ENCODE measurements at places on chromosomes 2 and 18. TPM values are rescaled to one million over a fixed set of nuclear protein-coding genes. Genes with fewer than 3 reads are reported as not detected.

The FLACC1 gene
- total RNA-seq: 0.98 TPM

The NT5C1B gene
- total RNA-seq: not detected

DNA sequence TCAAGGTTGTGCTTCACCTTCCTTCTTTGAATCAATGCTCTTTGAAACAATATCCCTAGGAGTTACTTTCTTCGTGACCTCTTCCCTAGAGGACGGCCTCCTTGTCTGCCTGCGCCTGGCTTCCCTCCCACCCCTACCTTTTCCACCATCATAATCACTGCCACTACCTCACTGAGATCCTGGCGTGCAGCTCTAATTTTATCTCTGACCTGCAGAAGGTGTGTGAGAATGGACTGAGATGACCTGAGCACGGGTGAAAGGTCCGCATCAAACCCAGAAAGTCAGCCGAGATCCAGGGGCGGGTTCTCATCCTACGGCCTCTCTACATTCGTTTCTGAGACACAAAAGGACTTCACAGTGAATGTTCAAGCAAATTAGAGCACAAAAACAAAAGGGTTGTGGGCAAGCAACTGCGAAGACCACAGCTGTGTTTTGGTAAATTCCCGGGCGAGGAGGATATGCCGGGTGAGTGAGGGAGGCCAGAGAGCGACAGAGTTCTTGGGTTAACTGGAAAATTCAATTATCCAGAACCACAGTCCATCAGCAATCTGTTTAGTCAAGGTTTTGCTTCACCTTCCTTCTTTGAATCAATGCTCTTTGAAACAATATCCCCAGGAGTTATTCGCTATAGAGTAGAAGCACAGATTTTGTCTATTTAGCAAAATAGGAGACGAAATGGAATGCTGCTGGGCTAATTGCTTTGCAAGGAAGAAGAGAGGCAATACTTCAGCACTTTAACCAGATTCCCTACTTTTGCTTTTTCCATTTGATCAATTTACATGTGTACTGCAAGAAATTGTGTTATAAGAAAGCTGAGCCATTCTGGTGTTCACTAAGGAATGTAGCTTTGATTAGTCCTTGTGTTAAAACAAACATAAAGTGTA, 212.6 kb downstream of the ACKR3 start:
- no peaks in the 10 kb centered on the region for H3K36me3 ChIP-seq
- H3K27me3 ChIP-seq: no peaks in the 10 kb centered on the region
- no peak for DNase-seq
- no peak overlapping the region for H3K4me3 ChIP-seq

DNA sequence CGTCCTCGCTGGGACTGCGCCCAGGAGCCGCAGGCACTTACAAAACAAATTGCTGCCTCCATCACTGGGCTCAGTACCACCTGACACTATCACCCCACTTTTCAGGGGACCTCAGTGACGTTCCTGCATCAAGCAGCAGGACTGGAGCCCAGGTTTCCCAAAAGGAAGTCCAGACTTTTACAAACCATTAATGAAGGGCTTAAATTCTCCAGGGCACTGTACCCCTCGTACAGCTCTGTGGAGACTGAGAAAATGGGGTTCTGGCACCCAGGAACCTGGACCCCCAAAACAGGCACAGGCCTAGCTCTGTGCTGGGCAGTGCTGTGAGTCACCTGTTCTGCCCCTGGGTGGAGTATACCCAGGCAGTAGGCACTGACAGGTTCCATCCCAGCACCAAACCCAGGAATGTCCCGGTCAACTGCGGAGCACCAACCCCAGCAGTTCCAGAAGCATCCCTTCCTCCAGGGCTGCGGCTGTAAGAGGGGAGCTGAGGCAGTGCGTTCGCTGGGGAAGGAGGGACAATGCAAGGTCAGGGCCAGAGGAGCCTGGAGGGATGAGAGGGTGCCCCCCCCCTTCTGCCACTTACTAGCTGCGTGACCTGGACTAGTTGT, 24.6 kb upstream of the NOTO start:
- DNase-seq: no peak
- no peaks in the 10 kb centered on the region for H3K36me3 ChIP-seq
- no peak overlapping the region for H3K27ac ChIP-seq
- peaks cover 16% of the 10 kb centered on the region for H3K4me1 ChIP-seq

The KCNG3 gene
- 0.71 TPM for total RNA-seq

DNA sequence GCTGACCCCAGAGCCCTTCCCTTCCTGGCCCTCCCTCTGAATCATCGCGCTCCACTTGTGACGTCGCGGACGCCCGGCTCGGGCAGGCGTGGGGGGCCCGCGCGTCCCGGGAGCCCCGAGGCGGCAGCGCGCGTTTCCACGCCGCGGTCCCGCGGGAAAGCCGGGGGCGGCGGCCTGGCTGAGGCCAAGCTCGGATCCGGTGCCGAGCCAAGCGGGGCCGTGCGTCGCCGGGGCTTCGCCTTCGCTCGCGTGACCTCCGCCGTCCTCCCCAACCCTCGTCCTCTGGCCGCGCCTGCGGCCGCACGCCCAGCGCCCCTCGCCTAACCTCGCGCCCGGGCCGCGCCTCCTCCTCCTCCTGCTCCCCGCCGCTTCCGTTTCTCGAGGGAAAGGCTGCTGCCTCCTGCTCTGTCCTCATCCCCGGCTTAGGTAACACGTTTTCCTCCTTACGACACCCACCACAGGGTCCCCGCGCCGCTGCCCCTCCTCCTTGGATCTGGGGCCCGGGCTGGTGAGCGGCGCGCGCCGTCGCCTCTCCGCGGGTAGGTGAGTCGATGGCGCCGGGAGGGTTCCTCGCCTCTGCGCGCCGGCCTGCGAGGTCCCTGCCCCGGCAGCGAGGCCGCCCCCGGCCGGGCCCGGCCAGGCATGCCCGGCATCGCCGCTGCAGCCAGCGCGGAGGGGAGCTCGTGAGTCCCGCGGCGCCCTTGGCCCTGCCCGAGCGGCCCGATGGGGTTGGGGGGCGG, at the start of gene INPP1:
INPP1 (plus strand) TSS at position 54 of the 740 bp plus-strand sequence. CDS start 16,514 bp downstream, outside the sequence.
- peak within 1 kb of the TSS; percentile 52 for H3K4me3 ChIP-seq
- H3K36me3 ChIP-seq: no peaks in the 10 kb centered on the region
- peak; percentile 61 for DNase-seq

DNA sequence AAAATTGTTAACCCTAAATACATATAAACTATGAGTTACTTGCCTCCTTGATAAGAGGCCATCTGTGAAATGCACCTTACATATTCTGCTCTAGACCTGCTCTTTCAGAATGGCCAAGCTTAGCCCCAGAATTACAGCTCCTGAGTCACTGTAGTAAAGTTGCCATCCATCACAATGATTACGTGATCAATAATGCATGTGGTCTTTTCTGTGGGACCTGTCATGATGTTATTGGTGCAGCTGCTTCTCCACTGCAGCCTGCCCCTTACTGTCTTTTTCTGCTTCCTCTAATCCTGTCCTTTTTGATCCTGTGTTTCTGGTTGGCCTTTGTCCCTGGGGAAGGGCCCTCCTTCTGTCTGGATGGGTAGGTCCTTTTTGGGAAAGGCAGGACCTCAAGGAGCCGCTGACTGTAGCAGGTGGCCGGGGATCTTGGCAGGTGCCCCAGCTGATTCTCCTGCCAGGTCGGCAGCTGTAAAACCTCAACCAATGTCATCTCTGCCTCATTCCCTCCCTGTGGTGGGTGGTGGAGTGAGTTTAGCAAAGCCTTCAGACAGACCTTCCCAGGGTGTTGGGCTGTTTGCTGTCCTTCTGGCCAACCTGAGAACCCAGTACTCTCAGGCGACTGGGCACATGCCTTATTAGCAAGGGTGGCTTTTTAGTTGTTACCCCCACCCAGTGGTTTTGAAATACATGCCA, 126.2 kb upstream of the EML6 start:
- no peak overlapping the region for H3K4me3 ChIP-seq
- peak; percentile 81 for DNase-seq

- no peaks in the 10 kb centered on the region for H3K36me3 ChIP-seq
- no peak for DNase-seq
- H3K27me3 ChIP-seq: no peaks in the 10 kb centered on the region
- H3K4me1 ChIP-seq: no peaks in the 10 kb centered on the region
Measured at GRCh38 chr18:12737243-12737902, 34.5 kb downstream of the PSMG2 start.

- no peaks in the 10 kb centered on the region for H3K27me3 ChIP-seq
- no peak overlapping the region for H3K4me3 ChIP-seq
- no peaks in the 10 kb centered on the region for H3K36me3 ChIP-seq
- no peaks in the 10 kb centered on the region for H3K4me1 ChIP-seq
Measured at GRCh38 chr2:191831410-191831994, 15.4 kb downstream of the CAVIN2 start.

The MAL gene
- total RNA-seq: 0.55 TPM

DNA sequence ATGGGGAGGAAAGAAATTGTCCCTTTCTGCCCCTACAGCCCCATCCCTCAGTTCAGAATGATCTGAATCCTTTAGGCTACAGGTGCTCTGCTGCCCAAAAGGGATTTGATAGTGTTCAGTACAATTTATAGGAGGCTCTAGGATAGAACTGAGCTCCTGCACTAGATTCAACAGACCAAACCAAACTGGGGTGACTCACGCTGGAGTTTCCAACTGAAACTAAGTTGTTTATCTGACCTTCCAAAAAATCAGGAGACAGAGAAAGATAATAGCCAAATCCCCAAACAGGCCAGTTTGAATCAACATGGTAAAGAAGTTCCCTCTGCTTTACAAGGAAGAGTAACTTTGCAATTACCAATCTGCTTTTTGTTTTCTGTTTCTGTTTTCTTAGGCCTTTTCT, 72.7 kb upstream of the MBOAT2 start:
- H3K27ac ChIP-seq: no peak overlapping the region
- H3K36me3 ChIP-seq: no peaks in the 10 kb centered on the region
- no peaks in the 10 kb centered on the region for H3K27me3 ChIP-seq
- H3K4me3 ChIP-seq: no peak overlapping the region
- no peak for DNase-seq
- no peaks in the 10 kb centered on the region for H3K4me1 ChIP-seq

DNA sequence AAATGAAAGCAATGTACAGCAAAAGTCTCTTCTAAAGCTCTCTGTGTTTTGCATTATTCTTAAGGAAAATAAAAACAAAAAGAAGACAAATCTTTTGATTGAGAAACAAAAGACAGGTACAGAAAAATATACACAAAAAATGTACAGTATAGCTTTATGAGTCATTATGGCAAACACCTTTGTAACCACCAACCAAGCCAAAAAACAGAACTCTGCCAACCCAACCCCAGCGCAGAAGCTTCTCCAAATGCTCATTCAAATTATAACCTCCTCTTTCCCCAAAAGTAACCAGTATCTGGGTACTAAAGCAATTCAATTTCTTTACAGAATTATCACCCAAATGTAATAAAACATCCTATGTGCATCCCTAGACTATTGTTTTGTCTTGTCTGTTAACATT, 255.9 kb upstream of the STON1 start:
- H3K4me1 ChIP-seq: no peaks in the 10 kb centered on the region
- no peak overlapping the region for H3K4me3 ChIP-seq
- no peaks in the 10 kb centered on the region for H3K27me3 ChIP-seq
- H3K36me3 ChIP-seq: no peaks in the 10 kb centered on the region

GRCh38 chr18:23810396-23810795, 121.1 kb downstream of the LAMA3 start:
- no peak for DNase-seq
- H3K4me3 ChIP-seq: no peak overlapping the region
- H3K4me1 ChIP-seq: no peaks in the 10 kb centered on the region
- H3K36me3 ChIP-seq: no peaks in the 10 kb centered on the region
- no peaks in the 10 kb centered on the region for H3K27me3 ChIP-seq

DNA sequence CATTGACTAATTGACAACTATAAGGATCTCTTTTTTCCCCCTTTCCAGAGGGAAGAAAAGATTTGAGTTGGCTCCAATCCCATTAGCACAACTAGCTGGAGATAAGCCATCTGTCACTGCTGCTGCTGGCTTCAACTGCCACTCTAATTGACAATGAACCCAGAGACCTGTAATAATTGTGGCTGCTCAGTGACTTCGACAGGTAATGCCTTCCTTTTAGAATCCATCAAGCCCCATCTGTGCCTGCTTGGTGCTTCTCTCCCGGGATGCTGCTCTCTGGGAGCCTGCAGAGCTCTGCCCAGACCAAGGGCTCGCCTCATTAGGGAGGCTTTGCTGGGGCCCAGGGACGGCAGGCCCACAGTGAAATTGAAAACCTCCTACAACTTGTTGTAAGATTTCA, 376.7 kb upstream of the SOX11 start:
- no peaks in the 10 kb centered on the region for H3K27me3 ChIP-seq
- no peak overlapping the region for H3K27ac ChIP-seq
- H3K36me3 ChIP-seq: no peaks in the 10 kb centered on the region
- DNase-seq: no peak

The PTPRN gene
- total RNA-seq: 39.8 TPM
